WTC11 (cell line): ENCODE measurements at places on chromosomes 12 and 14. TPM values are rescaled to one million over a fixed set of nuclear protein-coding genes. Genes with fewer than 3 reads are reported as not detected.

Gene ADCK1
- 11.4 to 12.8 TPM (median 12.0 TPM) in 3 replicates for total RNA-seq

Gene ANKRD33
- 1.7 to 2.3 TPM (median 2.0 TPM) in 3 replicates for total RNA-seq

Gene TOMM20L
- not detected in 3 replicates for total RNA-seq

Gene KRT79
- total RNA-seq: not detected in 3 replicates

Gene PCED1B
- 5.9 to 6.7 TPM (median 6.6 TPM) in 3 replicates for total RNA-seq

Gene BHLHE41
- total RNA-seq: 5.9 to 7.6 TPM (median 6.7 TPM) in 3 replicates

Gene B4GALNT3
- total RNA-seq: 19.0 to 22.0 TPM (median 20.9 TPM) in 3 replicates

Gene C14orf180
- not detected in 3 replicates for total RNA-seq

Gene LBHD2
- total RNA-seq: not detected in 3 replicates

Gene ASPG
- total RNA-seq: 3.4 to 3.8 TPM (median 3.5 TPM) in 3 replicates

Gene MRPL42
- total RNA-seq: 112 to 124 TPM (median 121 TPM) in 3 replicates

Gene WASHC3
- 6.0 to 9.9 TPM (median 9.6 TPM) in 3 replicates for total RNA-seq

- no peak for DNase-seq
- H3K27ac ChIP-seq: no peak overlapping the region
- H3K36me3 ChIP-seq: peaks cover 5% of the 10 kb centered on the region
- H3K4me1 ChIP-seq: no peaks in the 10 kb centered on the region
These were observed 261.9 kb upstream of the LRIG3 start for GRCh38 chr12:59182191-59182590.

DNA sequence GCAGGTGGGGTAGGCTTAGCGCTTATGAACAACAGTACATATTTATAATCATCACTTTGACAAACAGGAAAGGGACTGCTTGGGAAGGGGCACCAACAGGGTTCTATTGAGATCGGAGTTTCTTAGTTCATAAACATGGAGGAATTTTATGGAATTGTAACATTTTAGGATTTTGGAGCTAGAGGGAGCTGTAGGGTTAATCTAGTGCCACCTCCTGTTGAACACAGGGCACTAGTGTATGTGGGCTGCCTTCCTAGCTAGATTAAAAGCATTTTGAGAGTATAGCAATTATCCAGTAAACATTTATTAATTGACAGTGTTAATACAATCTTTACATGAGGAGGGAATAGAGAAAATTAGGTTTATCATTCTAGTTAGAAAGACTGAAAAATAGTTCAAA is 23.1 kb upstream of the TBC1D30 start:
- H3K27ac ChIP-seq: no peak overlapping the region
- no peaks in the 10 kb centered on the region for H3K36me3 ChIP-seq
- peaks cover 4% of the 10 kb centered on the region; the same call in 1 of the 2 replicates for H3K27me3 ChIP-seq
- DNase-seq: no peak
- no peak overlapping the region for H3K4me3 ChIP-seq

DNA sequence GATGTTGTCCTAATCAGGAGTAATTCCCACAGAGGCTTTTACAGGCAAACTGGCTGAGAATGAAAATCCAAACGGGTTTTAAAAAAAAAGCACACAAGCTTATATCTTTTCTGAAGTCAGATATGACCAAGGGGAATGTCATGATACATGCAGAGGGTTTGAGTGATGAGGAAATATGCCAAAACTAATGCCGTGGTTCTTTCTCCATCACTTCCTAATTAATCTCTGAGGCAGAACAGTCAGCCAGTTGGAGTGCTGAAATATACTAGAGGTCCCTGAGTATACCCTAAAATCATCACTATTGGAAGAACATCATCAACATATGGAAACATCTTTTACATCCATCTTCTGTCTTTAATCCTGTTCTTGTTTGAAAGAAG is 160.8 kb upstream of the FAR2 start:
- H3K27ac ChIP-seq: no peak overlapping the region
- DNase-seq: no peak
- H3K27me3 ChIP-seq: no peaks in the 10 kb centered on the region

GRCh38 chr12:31317471-31318395 is 8.2 kb downstream of the SINHCAF start:
- H3K4me1 ChIP-seq: peaks cover 88% of the 10 kb centered on the region
- H3K36me3 ChIP-seq: peaks cover 11% of the 10 kb centered on the region
- no peak for DNase-seq
- H3K4me3 ChIP-seq: peak overlapping the region; percentile 99
- H3K27ac ChIP-seq: peak overlapping the region; percentile 77

DNA sequence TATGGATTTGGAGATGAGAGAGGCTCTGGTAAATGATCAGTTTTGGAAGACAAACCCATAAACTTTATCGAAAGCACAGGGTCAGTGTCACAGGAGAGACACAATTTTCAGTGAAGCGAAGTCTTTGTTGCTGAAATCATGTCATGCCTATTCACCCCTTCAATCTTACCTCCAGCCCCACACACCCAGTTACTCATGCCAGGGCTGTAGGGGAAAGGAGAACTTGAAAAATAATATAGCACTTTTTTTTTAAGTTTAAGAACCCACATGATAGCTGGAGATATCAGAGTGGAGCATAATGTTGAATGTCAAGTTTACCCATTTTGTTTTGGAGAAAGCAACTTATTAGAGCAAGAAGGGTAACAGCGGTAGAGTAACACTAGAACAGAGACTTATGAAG is 107.4 kb downstream of the SSPN start:
- no peak for DNase-seq
- no peaks in the 10 kb centered on the region for H3K4me1 ChIP-seq
- no peaks in the 10 kb centered on the region for H3K27me3 ChIP-seq
- H3K36me3 ChIP-seq: no peaks in the 10 kb centered on the region

DNA sequence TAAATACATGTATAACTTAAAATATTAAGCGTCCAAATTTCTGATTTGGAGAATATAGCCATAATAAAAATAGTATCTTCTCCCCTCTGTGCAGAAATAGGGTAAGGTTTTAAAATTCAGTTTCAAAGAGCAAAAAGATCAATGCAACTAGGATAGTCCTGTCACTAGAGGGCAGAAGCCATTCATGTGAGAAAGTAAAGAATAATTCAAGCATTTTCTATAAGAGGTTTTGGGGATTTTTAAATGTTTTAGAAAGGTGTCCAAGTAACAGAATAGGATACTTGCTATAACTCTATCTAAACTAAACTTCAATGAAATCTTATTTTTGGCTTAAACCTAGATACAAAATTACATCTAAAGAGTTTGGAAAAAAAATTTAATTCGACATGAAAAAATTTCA is 50.3 kb downstream of the ADAMTS20 start:
- H3K27me3 ChIP-seq: no peaks in the 10 kb centered on the region
- H3K4me1 ChIP-seq: no peaks in the 10 kb centered on the region
- H3K36me3 ChIP-seq: peaks cover 6% of the 10 kb centered on the region
- no peak overlapping the region for H3K4me3 ChIP-seq
- H3K27ac ChIP-seq: no peak overlapping the region
- DNase-seq: no peak

DNA sequence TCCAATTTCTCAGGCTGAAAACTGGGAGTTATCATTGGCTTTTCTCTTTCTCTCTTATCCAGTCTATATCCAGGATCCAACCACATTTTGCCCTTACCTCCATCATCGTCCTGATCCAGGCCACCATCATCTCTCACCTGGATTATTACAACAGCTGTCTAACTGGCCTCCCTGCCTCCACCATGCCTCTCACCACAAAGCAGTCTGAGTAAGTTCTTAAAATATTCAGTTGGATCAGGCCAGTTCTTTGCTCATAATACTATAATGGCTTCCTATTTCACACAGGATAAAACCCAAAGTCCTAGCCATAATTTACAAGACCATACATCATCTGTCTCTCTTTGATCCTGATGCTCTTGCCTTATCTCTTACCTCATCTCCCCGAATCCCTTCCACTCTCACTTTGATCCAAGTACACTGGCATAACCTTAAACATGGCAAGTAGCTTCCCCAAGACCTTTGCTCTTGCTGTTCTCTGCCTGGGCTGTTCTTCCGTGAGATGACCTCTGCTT is 133.4 kb upstream of the RAP1B start:
- no peak overlapping the region for H3K4me3 ChIP-seq
- H3K36me3 ChIP-seq: peaks cover 6% of the 10 kb centered on the region
- no peak for DNase-seq
- H3K4me1 ChIP-seq: peaks cover 8% of the 10 kb centered on the region; the same call in 1 of the 2 replicates
- no peak overlapping the region for H3K27ac ChIP-seq
